DMS 273 treated with DMSO at 0.1 percent for 48 hours (cell line): ENCODE measurements at places on chromosomes 12 and 14.

DNA sequence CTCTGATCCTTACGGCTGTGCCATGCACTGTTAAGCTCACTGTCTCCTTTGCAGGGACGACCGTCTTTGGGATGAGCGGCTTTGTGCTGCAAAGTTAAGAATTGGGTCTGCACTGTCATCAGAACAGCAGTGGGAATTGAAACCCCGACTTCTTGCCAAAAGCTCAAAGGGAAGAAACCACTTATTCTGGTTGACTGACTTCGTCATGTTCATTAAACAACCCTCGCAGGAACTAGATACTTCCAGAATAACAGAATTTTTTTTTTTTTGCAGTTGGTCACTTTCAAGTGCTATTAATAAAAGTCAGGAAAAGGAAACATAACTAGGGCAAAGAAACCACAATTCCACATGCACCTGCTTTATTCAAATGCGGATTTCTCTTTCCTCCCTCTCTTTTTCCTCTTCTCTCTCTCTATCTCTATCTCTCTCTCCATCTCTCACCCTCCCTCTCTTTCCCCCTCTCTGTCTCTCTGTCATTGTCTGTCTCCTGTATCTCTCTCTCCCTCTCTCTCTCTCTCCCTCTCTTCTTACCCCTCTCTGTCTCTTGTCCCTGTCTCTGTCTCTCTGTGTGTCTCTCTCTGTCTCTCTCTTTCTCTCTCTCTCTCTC is 12.3 kb upstream of the GLT1D1 start:
- DNase-seq: no peak

DNA sequence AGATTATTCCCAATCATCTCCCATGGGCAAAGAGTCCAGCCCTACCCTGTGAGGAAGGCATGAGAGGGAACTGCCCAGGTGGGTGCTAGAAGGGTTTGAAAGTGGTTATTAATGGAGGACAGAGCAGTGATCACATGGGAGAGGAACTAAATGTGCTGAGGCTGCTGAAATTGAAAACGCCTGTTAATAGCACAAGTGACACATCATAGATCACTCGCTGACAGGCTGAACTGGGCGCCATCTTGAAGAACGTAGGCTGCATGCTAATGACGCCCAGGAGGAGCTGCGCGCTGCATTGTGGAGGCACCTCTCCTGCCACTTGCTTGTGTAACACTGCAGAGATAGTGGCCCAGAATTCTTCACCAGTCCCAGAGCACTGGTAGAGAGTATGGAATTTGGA is 182.9 kb downstream of the KCNA5 start:
- no peak for DNase-seq

DNA sequence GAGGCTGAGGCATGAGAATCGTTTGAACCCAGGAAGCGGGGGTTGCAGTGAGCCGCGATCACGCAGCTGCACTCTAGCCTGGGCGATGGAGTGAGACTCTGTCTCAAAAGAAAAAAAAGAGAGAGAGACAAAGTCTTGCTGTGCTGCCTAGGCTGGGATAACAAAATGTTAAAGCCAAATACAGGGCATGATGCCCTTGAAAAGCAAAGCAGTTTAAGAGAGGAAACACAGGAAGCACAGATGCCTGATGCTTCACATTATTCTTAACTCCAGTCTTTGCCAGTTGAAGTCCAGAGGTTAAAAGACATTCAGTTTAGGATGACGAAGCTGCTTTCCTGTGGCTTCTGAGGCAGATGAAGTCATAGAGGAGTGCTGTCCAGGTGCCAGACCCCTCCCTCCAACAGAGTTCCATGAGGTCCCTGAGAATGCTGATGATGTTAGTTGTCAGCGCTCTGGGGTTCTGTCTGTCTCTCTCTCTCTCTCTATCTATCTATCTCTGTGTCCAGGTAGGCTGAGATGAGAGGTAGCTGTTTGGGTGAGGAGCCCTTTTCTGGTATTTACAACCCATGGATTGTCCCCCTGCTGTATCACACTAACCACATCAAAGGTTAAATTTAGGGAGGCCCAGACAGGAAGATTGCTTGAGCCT is 4.9 kb upstream of the MRPL52 start:
- no peak for DNase-seq

DNA sequence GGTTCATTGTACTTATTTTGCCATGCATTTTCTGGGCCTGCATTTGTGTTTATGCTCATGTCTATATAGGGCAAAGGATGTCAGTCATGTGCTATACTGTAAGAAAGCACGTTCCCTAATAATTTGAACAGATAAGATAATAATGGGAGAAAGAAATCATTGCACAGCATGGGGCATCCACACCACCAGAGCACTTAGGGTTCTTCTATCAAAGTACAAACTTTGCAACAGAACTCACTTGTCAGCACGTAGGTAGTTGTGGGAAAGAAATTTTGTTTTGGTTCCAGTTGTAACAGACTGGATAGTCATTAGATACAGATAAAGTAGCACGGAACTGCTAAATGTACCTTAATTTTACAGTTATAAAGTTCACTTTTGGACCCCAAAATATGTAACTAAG is 10.1 kb downstream of the PPP1CC start:
- no peak for DNase-seq

GRCh38 chr12:124311292-124312109 is 16.6 kb downstream of the RFLNA start:
- no peak for DNase-seq

DNA sequence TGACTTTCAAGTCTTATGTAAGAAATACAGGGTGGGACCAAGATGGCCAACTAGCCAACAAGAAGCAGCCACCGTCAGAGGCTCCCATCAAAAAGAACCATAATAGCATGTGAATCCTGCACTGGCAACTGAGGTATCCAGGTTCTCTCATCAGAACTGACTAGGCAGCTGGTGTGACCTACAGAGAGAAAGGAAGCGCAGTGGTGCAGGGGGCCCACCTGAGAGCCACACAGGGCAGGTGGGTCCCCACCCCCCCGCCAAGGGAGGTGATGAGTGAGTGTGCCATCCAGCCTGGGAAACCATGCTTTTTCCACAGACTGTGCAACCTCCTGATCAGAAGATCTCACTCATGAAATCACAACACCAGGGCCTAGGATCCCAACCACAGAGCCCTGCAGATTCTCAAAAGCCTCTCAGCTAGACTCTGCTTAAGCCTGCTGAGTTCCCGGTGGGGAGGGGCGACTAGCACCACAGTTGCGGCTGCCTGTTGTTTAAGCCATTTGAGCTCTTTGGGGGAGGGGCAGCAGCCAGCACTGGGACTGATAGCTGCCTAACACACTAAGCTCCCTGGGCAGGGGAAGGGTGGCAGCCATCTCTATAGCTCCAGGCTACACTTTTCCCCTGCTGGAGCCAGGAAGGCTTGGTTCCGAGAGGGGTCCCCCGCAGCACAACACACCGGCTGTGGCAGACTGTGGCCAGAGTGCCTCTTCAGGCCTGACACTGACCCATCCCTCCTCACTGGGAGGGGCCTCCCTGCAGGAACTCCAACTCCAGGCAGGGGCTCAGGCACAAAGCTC is 75.3 kb downstream of the GARIN6 start:
- no peak for DNase-seq

DNA sequence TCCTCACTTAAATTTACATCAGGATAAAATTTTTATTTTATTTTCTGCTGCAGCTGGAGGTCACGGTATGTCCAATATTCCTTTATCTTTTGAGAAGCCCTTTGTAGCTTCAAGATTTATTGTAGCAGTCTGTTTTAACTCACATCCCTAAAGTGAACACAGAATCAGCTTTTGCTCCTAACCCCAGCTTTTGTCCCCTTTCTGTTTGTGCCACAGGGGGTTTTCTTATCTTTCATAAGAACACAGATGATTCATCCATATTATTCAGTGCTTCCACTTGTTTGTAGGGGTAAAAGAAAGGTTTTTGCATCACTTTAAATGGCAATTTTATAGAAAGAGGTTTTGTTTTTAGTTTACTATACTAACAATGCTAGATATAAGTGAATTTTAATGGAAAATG is 21.8 kb upstream of the PIK3C2G start:
- DNase-seq: no peak

DNA sequence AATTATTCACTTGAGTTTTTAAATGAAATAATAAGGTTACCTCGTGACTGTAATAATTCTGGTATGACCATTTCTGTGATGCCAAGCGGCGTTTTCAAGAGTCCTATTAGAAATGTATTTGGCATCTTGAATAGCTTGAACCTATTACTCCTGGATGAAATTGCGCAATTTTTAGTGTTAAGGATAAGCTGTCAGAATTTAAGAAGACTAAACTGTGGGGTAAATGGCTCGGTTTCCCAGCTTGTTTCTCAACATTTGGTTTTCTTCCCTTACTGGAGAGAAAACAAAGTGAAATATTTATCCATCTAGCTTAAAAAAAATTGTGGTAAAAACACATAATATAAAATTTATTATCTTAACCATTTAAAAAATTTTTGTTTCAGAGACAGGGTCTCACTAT is 26.8 kb downstream of the PCNX1 start:
- no peak for DNase-seq

DNA sequence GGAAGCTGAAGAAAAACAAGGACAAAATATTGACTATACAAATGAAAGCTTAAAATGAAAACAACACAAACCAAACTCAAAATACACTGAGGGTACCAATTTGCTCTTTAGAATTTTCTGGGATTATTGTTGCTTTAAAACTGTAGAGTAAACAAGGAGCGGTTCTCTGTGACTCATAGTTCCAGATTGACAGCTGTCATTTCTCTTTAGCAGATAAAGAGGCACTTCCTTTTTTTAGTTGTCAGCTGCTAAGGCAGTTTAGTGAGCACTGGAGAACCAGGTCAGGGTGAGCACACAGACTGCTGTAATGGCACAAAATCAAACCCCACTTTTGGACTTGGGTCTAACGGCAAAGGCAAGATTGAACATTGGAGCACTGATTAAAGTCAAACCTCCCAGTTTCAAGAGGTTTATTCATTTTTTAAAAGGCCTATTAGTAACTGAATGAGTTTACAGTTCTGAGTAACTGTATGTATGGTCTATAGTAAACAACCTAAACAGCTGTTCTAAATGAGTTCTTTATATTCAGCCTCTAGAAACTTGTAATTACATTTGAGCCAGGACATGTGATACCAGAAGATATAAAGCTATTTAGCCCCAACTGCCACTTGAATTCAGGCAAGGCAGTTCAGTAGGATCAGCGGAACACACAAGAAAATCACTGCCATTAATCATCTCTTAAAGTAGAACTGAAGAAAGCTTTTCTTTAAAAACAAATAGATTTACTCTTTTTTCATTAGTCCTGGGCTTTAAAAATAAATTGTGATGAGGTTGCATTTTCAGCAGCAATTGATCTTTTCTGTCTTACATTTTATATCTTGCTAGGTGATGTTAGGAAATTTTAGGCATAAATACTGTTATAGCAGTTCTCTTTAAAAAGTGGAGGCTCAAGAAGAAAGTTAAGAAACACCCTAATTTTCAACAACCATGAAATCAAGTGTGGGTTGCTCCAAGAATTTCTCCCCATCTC is 71.7 kb upstream of the PRICKLE1 start:
- no peak for DNase-seq

- no peak for DNase-seq
Measured at GRCh38 chr14:105046891-105047282, 18.3 kb downstream of the GPR132 start.

DNA sequence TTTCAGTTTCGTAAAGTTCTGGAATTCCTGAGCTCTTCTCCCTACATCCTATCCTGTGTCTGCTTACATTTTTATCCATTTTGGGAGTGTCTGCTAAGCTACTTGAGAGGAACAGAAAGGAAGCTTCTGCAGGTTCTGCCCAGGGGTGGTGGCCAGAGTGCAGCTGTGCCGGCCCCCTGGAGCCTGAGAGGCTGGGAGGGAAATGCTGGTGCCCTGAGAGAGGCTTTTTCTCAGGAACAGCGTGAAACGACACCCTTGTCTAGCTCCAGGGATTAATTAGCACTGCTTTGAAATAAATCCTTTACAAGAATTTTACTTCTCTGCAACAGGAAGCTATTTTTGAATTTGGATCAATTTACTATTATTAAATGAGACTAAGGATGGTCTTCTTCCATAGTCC is 165.4 kb downstream of the SLC15A5 start:
- no peak for DNase-seq

- no peak for DNase-seq
Measured at GRCh38 chr12:10235761-10236631, 23.3 kb downstream of the GABARAPL1 start.

GRCh38 chr12:101299931-101300330 is 20.0 kb downstream of the UTP20 start:
- no peak for DNase-seq

- no peak for DNase-seq
Measured at GRCh38 chr14:92841930-92842329, 47.8 kb downstream of the GOLGA5 start.

GRCh38 chr12:52645120-52645761 is 6.8 kb downstream of the KRT2 start:
- DNase-seq: no peak

DNA sequence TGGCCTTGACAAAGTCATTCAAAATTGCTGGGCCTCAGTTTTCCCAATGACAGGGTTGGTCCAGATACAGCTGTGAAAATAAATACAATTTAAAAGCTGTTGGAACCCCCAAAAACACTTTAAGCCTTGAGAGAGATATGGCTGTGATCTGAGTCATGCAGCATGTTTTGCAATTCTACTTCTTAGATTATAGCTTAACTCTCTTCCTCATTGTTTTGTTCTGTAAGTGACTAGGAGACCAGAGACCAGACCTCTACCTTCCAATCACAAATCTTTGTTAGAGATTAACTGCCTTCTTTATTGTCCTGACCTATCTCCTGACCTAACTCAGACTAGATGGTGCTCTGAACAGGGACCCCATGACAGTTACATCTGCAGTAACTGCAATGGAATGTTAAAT is 198.1 kb downstream of the STXBP6 start:
- DNase-seq: no peak

DNA sequence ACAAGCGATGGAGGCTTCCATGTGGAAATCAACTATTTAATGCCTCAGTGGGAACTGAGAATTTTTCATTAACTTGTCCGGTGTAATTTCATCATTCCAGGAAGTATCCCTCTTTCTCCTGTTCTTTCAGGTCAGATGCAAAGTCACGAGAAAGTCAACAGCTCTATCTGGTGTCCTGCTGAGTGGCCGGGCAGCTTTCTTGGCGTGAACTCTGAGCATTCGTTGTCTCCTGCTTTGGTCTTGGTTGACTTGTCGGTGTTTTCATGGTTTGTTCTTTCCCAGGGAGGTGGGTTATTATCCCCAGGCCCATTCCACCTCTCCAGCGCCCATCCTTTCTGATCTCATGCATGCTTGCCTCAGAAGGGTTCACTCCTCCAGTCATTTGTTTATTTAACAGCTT is 149.1 kb downstream of the GLT1D1 start:
- DNase-seq: no peak

GRCh38 chr12:19694627-19695026 is 255.3 kb downstream of the AEBP2 start:
- DNase-seq: no peak

DNA sequence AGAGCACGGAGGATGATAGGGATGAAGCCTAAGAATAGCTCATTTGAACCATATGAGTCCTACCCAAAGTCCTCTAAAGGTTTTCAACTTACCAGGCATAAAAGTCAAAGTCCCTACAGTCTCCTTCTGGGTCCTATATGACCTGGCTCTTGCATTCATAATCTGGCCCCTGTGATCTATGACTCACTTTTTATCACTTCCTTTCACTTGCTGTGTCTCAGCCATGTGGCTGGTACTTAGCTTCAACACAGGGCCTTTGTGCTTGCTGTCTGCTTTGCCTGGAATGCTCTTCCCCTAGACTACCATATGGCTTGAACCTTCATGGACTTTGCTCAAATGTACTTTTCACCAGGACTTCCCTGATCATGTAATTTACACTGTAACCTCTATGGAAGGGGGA is 137.6 kb upstream of the TMTC1 start:
- no peak for DNase-seq
